CD4-positive, alpha-beta T cell treated with Interleukin-6 at 100 ng/mL for 8 hours (primary cell): ENCODE measurements at places on chromosomes 4 and X.

GRCh38 chrX:138775517-138775916 is 64.0 kb upstream of the FGF13 start:
- no peak for DNase-seq

DNA sequence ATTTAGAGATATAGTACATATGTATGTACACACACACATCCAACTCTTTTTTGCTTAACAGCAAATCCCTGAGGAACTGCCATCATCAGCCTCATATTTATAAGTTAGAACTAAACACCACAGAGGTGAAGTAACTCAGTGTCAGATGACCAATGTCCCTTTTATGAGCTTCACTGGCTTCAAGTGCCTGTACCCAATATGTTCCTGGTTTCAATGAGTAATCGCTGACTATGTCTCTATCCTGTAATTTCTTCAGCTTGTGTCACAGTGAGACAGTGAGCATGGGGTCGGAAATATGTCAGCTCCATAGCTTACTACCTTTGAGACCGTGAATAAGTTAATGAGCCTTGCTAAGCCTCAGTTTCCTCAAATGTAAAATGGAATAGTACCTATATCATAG is 136.2 kb upstream of the RASGEF1B start:
- DNase-seq, result no peak

GRCh38 chr4:47031011-47031678 is at the start of gene GABRB1:
TSS of gene GABRB1 (plus strand) at chr4:47031567.
- no peak for DNase-seq

GRCh38 chrX:135436966-135437866 is 15.5 kb downstream of the SMIM10L2A start:
- DNase-seq, result no peak

GRCh38 chr4:15077969-15078368 is 75.7 kb downstream of the CPEB2 start:
- DNase-seq, result no peak

DNA sequence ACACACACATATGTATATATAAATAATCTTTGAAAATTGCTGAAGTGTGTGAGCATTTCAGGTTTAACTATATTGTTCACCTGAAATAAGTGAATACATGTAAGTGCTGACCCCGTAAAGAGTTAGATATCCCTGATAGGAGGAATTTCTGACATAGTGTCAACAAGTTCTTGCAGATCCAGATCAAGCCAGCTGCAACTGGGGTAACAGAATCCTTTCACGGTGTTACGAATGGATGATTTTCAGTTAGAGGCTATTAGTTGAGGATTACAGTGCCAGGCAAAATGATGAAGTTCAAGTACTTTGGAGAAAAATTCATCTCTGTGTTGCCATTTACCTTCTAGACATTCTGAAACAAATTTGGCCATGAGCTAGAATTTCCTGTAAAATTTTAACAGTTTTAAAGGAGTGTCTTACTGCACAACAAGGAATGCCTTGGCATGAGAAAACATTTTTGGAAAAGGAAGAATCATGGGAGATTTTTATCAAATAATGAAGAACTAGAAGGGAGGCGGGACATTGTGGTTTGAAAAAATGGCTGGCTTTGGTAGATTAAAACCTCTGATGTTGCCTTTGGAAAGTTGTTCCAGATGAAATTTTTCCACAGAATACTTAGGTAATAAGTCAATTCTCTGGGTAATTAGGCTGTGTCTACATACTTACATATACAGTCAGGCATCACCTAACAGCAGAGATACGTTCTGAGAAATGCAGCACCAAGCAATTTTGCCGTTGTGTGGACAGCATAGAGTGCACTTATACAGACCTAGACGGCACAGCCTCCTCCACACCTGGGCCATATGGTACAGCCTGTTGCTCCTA is 84.4 kb upstream of the FAT1 start:
- no peak for DNase-seq

DNA sequence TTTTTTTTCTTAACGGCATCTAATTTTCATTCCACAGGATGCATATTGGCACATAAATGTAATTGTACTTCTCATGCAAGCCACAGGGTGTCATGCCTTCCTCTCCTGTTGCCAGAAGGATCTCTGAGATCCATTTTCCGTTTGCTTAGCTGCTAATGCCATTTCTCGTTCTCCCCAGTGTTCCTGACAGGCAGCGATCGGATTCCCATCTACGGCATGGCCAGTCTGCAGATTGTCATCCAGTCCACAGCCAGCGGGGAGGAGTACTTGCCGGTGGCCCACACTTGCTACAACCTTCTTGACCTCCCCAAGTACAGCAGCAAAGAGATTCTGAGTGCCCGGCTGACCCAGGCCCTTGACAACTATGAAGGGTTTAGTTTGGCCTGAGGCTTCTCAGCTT is 8.9 kb upstream of the NAP1L5 start:
- no peak for DNase-seq

GRCh38 chr4:61085534-61085933 is 114.6 kb upstream of the ADGRL3 start:
- no peak for DNase-seq

DNA sequence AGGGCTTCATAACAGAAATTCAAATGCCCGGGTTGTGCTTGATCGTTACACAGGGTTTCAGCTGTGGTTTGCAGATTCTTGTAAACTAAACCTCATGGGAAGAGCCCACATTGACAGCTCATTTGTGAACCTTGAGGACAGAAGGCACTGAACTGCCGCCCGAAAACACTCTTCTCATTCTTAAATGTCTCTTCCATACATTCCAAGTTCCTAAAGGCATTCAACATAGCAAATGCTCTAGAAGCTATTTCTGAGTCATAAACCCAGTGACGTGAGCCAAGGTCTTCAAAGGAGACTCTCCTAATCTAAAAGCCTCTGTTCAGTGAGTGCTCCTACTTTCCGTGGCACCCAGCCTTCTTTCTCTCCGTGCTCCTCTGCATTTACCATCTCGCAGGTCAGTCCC is 737.8 kb upstream of the FRG1 start:
- DNase-seq, result no peak

GRCh38 chr4:24912252-24913118 is at the start of gene CCDC149:
TSS of gene CCDC149 (minus strand) at chr4:24913042. CDS start at chr4:24912864, 178 bp downstream.
- no peak for DNase-seq

DNA sequence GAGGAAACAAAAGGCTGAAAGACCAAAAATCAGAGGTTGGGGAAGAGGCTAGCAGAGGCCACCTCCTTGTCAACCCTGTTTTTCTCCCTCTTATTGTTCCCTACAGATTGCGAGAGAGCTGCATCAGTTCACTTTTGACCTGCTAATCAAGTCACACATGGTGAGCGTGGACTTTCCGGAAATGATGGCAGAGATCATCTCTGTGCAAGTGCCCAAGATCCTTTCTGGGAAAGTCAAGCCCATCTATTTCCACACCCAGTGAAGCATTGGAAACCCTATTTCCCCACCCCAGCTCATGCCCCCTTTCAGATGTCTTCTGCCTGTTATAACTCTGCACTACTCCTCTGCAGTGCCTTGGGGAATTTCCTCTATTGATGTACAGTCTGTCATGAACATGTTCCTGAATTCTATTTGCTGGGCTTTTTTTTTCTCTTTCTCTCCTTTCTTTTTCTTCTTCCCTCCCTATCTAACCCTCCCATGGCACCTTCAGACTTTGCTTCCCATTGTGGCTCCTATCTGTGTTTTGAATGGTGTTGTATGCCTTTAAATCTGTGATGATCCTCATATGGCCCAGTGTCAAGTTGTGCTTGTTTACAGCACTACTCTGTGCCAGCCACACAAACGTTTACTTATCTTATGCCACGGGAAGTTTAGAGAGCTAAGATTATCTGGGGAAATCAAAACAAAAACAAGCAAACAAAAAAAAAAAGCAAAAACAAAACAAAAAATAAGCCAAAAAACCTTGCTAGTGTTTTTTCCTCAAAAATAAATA is 179.9 kb downstream of the AR start:
- DNase-seq, result no peak

DNA sequence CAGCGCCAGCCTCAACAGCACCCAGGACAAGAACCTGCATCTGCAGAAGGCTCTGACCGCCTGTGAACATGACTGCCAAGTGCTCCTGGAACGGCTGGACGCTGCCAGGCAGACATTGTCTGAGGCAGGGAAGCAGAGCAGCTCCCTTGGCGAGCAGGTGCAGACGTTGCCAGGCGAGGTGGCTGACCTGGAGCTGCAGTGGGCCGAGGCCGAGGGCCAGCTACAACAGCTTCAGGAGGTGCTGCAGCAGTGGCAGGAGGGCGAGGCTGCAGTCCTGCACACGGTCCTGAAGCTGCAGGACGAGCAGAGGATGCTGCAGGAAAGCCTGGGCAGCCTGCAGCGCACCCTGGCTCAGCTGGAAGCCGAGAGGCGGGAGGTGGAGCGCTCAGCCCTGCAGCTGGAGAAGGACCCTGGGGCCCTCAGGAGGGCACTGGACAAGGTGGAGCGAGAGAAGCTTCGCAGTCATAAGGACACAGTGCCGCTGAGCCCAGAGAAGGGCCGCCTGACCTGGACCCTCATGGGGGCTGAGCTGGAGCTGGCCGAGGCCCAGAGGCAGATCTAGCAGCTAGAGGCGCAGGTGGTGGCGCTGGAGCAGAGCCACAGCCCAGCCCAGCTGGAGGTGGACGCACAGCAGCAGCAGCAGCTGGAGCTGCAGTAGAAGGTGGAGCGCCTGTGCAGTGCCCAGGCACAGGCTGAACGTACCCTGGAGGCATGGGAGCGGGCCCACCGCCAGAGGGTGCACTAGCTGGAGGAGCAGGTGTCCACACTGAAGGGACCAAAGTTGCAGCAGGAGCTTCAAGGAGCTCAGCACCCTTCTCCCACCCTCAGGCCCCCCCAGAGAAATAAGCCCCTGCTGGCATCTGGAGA is 16.4 kb downstream of the SMIM10L2A start:
- DNase-seq, result no peak

DNA sequence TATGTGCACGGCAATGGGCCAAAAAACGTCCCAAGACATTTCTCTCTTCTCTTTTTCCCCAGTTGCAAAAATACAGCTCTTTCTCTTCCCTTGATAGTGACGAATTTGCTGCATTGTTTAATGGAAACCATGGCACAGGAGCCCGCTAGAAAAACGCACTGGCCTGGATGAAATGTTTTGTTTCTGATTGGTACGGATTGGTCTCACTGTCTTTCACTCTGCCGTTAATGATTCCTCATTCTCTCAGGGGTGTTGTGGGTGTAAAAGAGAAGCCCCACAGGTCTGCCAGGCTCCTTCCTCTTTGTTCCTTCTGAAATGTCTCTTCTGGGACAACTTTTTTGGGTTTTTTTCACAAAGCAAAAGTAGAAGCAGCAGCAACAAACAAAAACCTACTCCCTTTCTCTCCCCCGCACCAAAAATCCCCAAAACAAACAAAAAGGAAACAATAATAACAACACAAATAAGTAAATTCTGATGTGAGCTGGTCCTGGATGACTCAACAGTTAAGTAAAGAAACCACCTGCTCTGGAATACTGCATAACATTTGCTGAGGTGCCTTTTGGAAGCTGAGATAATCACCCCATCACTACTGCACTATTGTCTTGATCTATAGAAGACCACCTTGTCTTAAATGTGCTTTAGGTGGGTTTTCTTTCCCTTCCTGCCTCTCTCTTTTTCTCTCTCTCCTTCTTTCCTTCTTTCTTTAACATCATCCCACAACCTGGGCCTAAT is 89.8 kb downstream of the PLAC1 start:
- DNase-seq, result no peak

DNA sequence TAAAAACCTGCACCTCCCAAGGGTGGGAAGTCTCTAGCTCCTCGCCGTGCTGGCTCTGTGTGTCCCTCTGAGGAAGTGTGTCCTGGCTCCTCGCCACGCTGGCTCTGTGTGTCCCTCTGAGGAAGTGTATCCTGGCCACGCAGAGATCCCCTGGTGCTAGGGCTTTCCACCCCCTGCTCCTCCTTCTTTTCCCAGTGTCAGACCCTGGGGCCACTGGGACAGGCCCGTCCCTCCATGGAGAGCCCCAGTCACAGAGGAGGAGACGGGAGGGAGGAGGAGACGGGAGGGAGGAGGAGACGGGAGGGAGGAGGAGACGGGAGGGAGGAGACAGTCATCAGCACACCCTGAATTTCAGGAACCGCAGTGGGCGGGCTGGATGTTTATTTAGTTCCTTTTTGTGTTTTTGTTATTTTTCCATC is 53.8 kb upstream of the HGFAC start:
- DNase-seq, result no peak

DNA sequence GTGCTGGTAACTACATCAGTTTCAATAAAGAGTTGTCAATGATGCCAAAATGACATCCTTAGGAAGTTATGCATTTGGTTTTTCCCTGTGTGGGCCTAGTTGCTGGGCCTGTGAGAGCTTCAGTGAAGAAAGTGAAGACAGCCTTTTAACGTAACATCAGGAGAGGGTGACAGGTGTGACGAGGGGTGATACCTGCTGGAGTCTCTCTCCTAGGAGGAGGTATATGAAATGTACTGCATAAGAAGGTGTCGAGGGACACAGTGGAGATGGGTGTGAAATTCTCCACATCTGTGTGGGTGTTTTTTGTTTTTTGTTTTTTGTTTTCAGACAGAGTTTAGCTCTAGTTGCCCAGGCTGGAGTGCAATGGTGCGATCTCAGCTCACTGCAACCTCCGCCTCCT is 49.2 kb downstream of the EVC start:
- DNase-seq, result no peak

DNA sequence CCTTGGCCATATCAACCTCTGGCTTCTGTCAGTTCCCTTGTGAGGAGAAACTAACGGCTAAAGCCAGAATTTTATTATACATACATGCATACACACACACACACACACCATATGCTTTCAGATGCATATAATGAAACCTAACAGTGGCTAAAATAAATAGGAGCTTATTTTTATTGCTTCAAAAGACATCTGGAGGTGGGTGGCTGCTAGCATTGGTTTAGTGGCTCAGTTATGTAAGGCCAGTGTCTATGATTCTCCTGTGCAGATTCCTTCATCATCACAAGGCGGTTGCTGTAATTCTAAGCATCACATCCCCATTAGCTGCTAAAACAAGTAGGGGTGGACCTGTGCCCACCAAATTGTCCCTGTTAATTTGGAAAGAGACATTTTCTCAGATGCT is 110.8 kb downstream of the MAPK10 start:
- no peak for DNase-seq

DNA sequence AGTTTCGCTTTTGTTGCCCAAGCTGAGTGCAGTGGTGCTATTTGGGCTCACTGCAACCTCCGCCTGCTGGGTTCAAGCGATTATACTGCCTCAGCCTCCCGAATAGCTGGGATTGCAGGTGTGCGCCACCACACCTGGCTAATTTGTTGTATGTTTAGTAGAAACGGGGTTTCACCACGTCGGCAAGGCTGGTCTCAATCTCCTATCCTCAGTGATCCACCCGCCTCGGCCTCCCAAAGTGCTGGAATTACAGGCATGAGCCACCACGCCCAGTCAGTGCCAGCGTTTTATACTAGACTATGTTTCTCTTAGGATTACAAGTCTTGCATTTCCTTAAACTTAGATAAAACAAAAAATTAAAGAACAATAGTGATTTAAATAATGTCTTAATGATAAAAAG is 13.0 kb downstream of the KLF3 start:
- no peak for DNase-seq

DNA sequence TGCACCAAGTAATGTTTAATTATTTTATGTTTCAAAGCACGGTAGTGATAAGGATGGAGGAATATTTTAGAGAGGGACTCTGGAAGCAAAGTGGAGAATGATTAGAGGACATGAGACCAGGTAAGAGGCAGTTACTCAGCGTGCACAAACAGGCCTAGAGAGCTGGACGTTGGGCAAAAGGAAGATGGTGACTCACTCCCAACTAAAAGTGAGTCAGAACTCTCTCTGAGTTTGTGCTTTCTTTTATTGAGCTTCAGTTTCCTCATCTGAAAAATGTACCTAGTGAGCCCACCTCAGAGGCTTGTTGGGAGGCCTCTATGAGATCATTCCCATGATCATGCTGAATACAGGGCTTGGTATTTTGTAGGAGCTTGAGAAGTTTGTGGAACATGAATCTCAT is 1.6 kb upstream of the ZC4H2 start:
- DNase-seq, result no peak
